ENCODE measurements at places on chromosomes 2 and 18.

- no peak for DNase-seq
Observed at GRCh38 chr18:24027156-24027827, 12.7 kb downstream of the TTC39C start.

GRCh38 chr18:13614641-13615288 lies 111.6 kb downstream of the FAM210A start:
- DNase-seq = no peak

DNA sequence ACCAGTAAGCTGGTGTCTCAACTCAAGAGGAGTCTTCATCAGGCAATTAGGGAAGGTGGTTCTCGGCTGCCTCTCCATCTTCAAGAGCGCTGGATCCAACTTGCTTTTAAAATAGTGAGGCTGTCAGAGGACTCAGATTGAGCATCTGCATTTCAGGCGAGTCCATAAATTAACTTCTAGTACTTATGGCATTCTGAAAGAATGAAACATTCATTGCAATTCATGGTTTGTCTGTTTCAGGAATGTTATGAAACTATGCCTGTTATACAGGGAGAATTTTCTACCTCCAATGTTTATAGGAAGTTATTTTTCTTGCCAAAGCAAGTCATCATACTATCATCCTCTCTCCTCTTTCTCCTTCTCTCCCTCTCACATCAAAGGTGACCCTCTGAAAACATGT lies 883.2 kb downstream of the SLC4A3 start:
- DNase-seq = no peak

DNA sequence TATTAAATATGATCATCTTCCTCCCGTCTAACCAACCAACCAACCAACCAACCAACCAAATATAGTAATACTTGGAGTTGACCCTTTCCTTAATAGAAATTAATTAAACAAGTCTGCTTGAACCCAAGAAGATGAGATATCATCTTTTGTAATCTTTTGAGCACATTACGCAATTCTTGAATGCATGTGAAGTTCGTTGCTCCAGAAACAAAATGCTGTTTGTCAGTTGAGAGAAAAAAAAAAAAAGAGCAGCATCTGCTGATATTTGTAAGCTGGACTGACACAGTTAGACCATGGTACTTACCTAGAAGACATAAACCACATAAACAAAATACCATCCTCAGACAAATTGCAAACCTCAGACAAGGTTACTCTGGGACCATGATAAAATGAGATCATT lies 9.2 kb upstream of the SERPINB2 start:
- DNase-seq = no peak

- DNase-seq = no peak
Observed at GRCh38 chr2:173238385-173238784, 116.3 kb upstream of the CDCA7 start.

GRCh38 chr2:97741251-97741650 lies 27.9 kb downstream of the ZAP70 start:
- DNase-seq = no peak

GRCh38 chr2:23422089-23423061 lies 37.4 kb downstream of the KLHL29 start:
- no peak for DNase-seq

GRCh38 chr2:10522170-10522448 lies 74.0 kb upstream of the ODC1 start:
- no peak for DNase-seq

DNA sequence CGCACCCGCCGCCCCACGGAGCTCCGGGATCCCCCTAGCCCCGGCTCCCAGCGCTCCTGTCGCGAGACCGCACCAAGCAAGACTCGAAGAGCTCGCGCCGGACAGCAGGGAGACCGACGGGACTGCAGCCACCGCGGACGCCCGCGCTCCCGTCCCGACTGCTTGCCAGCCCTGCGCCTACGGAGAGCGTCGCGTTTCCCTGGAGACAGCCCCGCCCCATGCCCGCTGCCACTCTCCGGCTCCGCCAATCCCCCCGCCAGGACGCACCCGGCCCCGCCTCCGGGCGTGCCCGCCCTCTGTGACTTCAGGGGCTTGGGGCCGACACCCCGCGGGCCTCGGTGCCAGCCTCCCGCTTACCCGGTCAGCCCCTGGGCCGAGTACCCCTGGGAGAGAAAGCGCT lies at the start of gene ANKMY1:
TSS of gene ANKMY1 (minus strand) at position 181 of the 400 bp plus-strand sequence. CDS start 653 bp downstream, outside the sequence.
- peak; percentile 75 for DNase-seq

Data from T-cell (primary cell).